Neuronal stem cell (in vitro differentiated cells): ENCODE measurements at places on chromosomes 5 and 9.
A peak's percentile ranks its signal among the peaks of the same experiment; 100 is the strongest.

- DNase-seq = no peak
Observed at GRCh38 chr9:99947395-99947794, 40.9 kb downstream of the STX17 start.

GRCh38 chr9:34929506-34930102 is 28.5 kb upstream of the PHF24 start:
- DNase-seq = peak; percentile 23

DNA sequence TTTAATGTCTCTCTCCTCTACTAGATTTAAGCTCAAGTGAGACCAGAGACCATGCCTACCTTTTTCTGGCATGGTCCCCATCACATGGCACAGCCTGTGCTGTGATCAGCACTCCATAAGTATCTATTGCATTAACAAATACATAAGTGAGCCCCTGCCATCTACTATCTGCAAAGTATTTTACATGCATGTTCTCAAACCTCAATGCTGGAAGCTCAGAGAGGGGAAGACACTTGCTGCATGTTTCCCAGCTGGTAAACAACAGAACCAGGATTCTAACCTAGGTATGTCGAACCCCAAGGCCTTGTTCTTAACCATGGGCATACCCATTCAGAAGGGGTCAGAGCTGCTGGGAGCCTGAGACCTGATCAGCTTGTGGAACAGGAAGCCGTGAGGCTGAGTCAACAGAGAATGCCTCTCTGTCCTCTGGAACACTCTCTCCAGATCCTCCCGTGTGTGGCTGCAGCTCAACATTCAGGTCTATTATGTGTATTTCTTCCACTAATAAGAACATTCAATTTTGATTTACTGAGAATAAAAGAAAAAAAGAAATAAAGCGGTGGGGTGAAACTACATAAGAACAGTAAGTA is 232.5 kb upstream of the MSX2 start:
- DNase-seq = no peak

- DNase-seq = no peak
Observed at GRCh38 chr9:70683841-70684240, 269.4 kb upstream of the KLF9 start.

GRCh38 chr9:103068753-103069152 is 73.6 kb downstream of the CYLC2 start:
- no peak for DNase-seq

DNA sequence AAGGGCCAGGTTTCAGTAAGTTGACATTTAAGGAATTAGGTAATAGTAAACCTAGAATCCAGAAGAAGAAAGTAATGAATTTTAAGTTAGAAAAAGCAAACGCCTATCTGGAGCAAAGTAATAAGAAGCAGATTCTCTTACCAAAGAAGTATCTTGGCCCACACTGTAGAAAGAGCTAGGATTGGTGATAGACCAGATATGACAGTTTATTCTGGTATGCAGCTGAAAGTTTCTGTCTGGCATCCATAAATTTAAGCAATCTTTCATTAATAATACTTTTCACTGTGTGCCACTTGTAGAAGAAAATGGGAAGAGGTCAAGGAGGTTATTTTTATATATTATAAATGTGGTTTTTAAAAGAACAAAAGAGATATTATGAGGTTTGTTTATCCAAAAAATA is 3.0 kb downstream of the RECK start:
- no peak for DNase-seq

DNA sequence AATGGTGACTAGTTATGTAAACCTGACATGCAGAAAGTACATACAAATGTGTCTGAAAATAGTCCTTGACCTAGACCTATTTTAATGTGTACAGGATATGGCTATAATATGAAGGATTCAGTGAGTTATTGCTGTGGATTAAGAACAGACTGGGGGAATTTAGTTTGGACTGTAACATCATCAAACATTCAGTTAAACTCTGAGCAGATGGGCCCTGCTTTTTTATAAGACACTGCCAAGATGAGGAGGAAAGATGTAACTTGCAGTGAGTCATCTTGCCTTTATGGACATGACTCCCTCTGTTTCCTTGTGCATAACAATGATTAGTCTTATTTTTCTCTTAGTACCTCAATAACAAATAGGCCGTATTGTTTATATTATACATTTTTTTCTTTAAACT is 12.2 kb downstream of the PPP3R2 start:
- no peak for DNase-seq

GRCh38 chr5:1687301-1687970 is 112.2 kb downstream of the MRPL36 start:
- no peak for DNase-seq

- no peak for DNase-seq
Observed at GRCh38 chr5:75471193-75471592, 40.2 kb downstream of the CERT1 start.

DNA sequence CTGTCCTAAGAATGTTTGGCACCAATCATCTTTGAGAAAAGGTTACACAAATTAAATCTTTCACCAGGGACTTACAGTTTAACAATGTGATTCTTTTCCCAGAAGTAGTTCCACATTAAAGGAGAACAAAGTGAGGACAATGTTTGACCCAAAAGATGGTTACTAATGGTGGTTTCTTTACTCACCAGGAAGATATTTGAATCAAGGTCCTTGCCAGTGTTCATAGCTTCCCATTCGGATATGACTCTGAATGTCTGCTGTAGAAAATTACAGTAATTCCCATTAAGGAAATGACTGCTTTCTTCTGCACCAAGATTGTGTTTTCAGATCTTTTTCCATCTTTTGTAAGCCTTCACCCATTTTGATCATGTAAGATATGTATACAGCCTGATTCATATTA is 114.6 kb upstream of the ADAMTSL1 start:
- no peak for DNase-seq

DNA sequence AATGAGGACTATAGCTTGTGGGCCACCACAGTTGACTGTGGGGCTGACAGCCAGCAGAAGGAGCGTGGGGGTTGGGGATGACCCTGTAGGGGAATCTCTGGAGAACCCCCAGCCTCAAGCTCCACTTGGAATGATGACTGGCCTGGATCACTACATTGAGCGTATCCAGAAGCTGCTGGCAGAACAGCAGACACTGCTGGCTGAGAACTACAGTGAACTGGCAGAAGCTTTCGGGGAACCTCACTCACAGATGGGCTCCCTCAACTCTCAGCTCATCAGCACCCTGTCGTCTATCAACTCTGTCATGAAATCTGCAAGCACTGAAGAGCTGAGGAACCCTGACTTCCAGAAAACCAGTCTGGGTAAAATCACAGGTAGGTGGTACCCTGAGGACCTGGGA is 128.4 kb upstream of the DMRT1 start:
- no peak for DNase-seq

DNA sequence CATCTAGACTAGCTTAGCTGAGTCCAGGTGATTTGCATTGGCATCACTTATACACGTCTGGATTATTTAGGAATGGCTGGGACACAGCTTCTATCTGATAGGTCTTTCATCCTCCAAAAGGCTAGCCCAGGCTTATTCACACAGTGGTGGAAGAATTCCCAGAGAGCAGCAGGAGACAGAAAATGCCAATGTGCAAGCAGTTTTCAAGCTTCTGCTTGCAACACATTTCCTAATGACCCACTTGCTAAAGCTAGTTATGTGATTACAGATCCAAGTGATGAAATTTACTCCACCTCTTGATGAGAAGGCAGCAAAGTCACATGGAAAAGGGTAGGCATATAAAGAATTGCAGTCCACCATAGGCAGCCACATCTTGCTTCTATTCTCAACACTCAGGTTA is 44.2 kb upstream of the MAST4 start:
- no peak for DNase-seq

DNA sequence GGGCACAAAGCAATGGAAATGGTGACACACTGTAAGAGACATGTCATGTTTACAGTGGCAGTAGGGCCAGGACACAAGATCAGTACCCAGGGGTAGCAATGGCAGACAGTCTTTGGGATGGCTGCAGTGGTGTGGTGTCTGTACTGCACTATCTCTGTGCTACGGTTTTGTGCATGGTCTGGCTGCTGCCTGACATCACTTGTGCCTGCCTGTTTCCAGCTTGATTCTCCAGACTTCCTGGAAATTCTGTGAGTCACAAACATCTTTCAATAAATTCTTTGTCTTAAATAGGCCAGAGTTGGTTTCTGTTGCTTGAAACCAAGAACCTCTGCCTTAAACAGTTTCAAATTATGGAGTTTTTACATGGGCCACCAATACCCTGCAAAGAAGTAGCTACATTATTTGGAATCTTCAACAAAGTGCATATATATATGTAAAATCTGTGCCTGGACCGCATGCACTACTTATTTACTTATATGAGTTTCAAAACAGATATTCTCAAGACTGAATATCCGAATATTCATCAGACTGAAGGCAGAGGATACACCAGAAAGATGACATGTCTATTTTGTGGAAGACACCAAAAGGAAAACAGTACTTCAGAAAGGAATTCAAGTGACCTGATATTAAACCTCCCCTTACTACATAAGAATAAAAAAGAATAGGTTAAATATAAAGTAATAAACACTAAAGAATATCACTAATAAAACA is 188.1 kb downstream of the RFX3 start:
- DNase-seq = no peak

DNA sequence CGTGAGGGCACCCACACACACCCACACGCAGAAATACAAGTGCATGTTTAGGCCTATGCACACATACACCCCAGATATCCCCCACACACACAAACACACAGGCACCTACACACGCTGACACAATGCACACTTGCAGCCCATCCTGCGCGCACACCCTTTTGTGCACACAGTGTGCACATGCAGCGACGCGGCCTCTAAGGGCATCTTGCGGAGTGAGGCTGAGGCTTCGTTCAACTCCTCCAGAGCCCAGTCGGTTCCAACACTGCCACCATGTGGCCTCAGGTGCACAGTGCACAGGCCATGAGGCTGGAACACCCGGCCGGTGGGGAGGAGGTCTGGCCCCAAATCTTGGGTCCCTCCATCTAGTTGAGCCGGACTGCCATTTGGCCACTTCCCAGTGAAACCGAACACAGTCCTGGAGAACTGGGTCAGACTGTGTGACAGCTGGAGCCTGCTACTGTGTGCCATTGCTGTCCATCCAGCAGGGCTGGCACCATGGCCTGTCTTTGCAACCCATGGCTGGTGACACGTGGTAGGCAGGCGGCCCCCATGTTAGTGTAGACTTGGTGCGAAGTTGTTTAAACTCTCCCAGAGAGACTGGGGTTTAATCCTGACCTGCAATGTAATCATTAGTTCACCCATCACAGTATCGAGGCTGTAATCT is 97.7 kb upstream of the MVB12B start:
- DNase-seq = peak; percentile 66

DNA sequence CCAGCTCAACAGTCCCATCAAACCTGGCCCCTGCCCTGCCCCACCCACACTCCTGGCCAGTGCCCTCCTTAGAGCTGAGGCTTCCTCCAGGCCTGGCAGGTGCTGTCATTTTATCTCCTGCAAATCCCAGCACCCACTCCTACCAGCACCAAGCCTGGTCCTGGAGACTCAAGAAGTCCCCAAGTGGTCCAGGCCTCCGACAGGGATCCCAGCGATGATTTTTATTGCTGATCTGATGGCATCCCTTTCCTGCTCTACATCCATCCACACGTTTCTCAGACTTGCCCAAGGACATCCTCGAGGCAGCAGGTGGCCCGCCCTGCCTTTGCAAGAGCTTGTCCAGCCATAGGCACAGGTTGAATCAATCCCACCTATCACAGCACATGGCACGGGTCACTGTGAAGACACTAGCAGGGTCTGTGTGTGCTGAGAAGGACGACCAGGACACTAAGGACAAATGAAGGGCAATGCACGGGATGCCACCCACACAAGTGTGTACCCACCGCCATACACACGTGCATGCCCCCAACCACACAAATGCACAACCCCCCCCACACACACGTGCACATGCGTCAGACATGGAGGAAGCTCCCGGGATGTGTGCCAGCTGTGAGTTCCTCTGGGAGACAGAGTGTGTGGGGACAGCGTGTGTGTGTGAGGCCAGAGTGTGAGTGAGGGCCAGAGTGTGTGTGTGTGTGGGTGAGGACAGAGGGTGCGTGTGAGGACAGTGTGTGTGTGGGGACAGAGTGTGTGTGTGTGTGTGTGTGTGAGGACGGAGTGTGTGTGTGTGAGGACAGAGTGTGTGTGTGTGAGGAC is 62.4 kb upstream of the UBAC1 start:
- no peak for DNase-seq

- DNase-seq = no peak
Observed at GRCh38 chr9:79301551-79302391, 270.0 kb upstream of the TLE4 start.

GRCh38 chr5:177982072-177982727 is 13.8 kb downstream of the PROP1 start:
- DNase-seq = no peak

GRCh38 chr5:174317256-174317894 is 271.9 kb downstream of the NSG2 start:
- DNase-seq = peak; percentile 62

DNA sequence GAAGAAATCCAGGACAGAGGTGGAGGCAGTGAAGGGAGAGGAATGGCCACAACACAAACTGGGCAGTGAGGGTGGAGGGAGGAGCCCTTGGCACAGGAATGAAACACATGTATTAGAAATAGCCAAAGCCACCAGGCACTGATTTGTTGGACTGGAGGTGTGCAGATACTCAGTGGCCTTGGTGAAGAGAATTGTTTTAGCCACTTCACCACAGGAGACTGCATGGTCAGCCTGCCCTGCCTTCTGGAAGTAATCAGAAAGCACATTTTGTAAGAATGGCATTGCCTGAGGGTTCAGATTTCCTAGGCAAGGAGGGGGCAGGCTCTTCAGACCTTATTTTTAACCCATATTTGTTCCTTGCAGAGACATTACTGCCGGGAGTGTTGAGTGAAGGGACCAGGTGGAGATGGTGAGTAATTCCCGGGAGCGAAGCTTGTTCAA is 2.2 kb downstream of the SGCD start:
- DNase-seq = no peak

GRCh38 chr5:58040846-58041245 is 419.0 kb downstream of the PLK2 start:
- DNase-seq = no peak

DNA sequence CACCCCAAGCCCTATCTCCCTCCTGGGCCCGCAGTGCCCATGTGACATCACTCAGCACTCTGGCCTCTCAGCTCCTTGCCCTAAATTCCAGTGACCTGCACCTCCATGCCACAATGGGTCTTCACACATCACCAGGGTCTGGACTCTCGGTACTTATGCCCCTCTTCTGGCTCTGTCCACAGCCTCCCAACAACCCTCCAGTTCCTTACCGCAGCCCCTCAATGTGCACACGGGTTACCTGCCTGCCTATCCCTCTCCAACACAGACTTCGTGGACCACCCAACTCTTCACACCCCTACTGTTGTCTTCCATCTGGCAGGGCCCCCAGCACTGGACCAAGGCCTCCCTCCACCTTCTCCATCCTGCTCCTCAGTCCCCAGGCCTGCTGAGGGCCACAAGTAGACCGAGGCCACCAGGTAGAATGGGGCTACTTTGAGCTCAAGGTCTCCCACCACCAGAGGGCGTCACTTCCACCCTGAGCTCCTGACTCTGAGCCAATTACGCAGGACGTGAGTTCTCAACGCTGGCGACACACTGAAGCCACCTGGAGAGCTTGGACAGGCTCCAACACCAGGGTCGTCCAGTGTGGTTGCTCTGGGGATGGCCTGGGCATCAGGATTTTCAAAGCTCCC is 172.1 kb downstream of the GABBR2 start:
- no peak for DNase-seq
